Astrocyte (in vitro differentiated cells and primary cell): ENCODE measurements at places on chromosomes 5 and 9.

GRCh38 chr5:172932313-172933017, 26.8 kb upstream of the RPL26L1 start:
- no peak for DNase-seq

- DNase-seq = no peak
These were observed 45.0 kb upstream of the SLC28A3 start for GRCh38 chr9:84385386-84386040.

- peak; percentile 6 for DNase-seq
These were observed 542.9 kb downstream of the LRRC70 start for GRCh38 chr5:63121471-63121870.

- DNase-seq = no peak
These were observed 404.7 kb upstream of the IRX1 start for GRCh38 chr5:3190930-3191329.

GRCh38 chr9:703392-703791, 138.1 kb upstream of the DMRT1 start:
- DNase-seq = peak; percentile 67

GRCh38 chr9:97710356-97711222, 13.4 kb upstream of the XPA start:
- DNase-seq = peak; percentile 30

GRCh38 chr5:72108202-72109061, 1.2 kb downstream of the MAP1B start:
- DNase-seq = peak; percentile 58

DNA sequence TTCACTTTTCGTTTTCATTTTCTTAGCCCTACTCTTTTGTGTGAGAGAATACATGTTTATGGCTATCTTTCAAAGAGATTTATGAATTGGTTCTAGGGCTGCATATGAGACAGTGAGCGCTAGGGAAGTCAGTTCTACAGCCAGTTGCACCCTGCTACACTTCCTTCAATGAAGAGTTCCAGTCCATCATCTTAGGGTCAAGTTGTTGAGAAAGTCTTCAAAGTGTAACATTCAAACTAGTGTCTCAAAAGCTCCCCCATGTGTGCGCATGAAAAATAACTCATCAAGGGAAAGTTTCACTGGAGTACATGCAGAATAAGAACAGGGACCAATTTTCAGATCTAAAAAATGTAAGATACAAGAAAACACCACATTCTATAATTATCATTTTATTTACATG, 317.2 kb downstream of the DEPDC1B start:
- peak; percentile 9 for DNase-seq
